WTC11 (cell line): ENCODE measurements at places on chromosomes 3 and 15. TPM values are rescaled to one million over a fixed set of nuclear protein-coding genes. Genes with fewer than 3 reads are reported as not detected.

GRCh38 chr3:136166507-136166906 lies 29.6 kb downstream of the MSL2 start:
- no peak for DNase-seq

DNA sequence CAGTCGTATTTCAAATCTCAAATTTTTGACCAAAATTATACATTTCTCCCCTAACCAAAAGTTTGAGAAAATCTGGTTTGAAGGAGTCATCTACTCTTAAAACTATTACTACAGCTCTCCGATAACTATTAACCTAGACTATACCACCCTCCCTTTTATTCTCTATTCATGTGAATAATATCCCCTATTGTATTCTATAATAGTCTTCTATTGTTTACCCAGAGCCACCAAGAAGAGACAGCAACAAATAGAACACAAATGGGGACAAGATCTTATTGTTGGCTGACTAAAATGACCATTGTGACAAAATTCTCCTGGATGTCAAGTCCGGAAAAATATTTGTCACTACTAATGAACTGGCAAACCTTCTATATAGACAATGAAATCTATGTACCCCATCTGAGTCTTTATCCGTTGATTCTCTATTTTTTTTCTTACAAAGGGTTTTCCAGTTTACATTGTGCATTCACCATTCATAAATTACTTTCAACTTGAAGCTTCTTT lies 618.0 kb downstream of the CADM2 start:
- no peak for DNase-seq

GRCh38 chr3:189903562-189904250 lies 217.0 kb downstream of the P3H2 start:
- no peak for DNase-seq

DNA sequence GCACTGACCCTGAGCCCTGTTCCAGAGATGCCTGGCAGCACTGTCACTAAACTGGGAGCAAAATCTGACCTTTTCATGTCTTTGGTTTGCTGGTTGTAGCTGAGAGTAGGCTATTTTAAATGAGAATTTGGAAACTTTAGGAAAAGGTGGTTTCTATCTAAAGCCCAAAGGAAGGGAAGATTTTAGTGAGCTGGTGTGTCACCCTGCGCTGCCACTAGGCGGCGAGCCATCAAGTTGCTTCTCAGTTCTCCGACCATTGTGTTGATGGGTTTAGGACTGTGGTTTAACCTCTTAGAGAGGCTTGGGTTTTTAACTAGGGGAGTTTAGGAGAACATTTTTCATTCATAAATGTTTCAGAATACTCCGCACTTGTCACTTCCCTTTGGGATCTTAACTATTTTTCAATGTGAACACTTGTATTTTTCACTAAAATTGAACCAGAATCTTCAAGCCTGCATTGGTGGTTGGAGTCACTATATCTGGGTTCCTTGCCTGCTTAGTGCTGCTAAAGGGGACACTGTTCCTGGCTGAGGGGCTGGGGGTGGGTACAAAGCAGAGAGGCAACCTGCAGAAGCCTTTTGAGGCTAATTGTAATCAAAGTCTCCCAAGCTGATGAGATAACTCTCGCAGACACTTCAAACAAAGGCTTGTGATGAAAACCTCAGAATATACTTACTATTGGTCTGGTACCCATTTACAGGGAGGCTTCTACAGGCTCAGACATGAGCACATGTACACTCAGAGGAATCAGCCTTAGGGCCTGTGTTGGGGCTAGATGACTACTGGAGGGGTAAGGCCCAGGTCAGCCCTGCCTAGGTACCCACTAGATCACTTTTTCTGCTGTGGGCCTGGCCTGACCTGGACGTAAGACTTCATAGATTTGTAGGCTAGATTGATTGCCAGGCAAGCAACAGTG lies 16.8 kb downstream of the EXOSC7 start:
- DNase-seq, result peak; percentile 59

- DNase-seq, result no peak
These were observed 261.8 kb downstream of the EPHB1 start for GRCh38 chr3:135056733-135057310.

Gene IMPG2
- 0.02 to 0.09 TPM (median 0.04 TPM) in 3 replicates for total RNA-seq
